ENCODE measurements at places on chromosomes 12 and 14.
A peak's percentile ranks its signal among the peaks of the same experiment; 100 is the strongest.

GRCh38 chr14:106209755-106210154 lies 683.4 kb downstream of the TMEM121 start:
- DNase-seq = no peak

DNA sequence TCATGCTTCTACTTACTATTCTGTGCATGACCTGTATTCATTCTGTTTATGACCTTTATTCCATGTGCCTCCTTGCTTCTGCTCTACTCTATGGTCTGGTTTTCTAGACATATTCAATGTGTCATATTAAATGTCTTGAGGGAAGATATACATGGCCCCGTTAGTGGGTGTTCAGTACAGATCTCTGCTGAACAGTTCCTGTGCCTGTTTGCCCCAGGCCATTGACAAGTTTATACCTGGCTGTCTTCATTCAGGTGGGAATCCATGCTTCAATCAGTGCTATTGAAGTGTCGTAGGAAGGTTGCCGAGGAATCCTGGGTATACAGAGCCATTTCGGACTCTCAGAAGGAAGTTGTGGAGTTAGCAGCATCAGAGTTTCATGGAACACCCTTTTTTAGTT lies 7.4 kb upstream of the PPFIBP1 start:
- no peak for DNase-seq

DNA sequence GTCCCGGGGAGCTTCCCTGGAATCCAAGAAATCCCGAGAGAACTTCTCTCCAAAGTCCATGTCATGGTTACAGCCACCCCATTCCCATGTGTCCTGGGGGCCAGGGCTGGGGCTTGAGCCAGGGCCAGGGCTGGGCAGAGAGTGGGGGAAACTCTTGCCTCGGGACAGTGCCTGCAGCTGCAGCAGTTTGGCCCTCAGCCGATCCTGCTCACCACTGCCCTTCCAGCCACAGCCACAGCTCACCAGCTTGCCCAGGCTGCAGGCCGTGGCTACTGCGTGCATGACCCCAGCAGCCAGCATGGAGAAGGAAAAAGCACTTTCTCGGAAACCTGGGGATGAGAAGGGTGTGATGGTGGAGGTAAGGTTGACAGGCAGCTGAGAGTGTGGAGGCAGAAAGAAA lies 3.5 kb downstream of the WNT10B start:
- no peak for DNase-seq

DNA sequence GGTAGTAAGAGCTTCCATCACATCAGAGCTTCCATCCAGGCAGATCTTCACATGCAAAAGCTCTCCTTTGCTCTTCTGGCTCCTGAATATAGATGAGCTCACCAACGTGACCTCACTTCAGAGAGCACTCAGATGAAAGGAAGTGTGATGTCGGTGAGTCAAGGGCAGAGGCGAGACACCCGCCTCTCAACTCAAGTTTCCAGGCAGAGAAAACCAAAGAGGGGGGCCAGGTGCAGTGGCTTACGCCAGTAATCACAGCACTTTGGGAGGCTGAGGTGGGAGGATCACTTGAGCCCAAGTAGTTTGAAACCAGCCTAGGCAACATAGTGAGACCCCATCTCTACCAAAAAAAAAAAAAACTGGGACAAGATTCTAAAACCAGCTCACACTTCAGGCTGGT lies 126.9 kb downstream of the DUSP6 start:
- DNase-seq = no peak

DNA sequence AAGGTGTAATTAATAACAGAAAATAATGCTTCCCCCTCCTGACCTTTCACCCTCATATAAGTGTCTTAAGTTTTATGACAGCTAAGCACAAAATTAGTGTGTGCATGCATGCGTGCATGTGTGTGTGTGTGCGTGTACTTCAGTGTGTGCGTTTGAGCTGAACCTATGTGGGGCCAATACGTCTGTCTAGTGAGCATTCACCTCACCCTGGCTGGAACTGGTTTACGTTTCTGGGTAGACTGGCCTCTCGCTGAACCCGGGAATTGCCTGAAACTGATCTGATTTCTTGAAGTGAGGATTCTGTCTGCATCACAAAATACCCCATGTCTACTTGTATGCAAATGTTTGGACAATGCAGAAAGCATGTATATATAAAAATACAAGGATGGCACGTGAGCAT lies 68.2 kb upstream of the TBX3 start:
- no peak for DNase-seq

GRCh38 chr12:113137861-113138783 lies 2.6 kb upstream of the RASAL1 start:
- no peak for DNase-seq

DNA sequence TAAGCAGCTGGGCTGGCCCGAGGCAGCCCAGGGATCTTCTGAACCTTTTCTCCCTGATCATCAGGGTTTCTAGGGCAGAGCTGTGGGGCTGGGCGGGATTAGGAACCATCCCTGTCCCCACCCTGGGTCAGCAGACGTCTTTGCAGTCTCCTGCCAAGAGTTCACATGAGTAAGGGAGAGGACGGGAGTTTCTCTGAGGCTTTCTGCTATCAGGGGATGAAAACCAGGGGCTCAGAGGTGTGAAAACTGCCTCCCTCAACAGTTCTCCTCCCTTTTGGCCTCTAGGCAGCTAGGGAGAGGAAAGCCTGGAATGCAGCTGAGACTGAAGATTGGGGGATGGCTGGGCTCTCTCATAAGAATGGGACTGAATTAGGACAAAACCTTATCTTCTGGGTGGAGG lies 7.9 kb downstream of the ZNF385A start:
- DNase-seq = no peak

DNA sequence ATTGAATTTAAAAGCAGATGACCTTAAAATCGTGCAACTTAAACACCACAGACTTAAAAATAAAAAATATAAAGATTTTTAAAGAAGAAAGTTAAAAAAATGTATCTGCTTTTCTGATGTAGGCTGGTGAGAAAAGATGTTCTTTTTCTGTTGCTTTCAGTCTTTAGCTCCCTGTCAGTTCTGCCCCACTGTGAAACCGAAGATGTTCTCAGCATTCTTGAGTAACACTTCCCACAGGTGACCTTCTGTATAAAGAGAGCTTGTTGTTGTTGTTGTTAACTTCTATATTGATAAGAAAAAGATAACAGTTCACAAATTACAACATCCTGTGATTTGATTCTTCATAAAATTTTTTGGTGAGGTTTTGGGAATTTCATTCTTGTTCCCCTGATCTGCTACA lies 377.9 kb upstream of the RGS6 start:
- no peak for DNase-seq

DNA sequence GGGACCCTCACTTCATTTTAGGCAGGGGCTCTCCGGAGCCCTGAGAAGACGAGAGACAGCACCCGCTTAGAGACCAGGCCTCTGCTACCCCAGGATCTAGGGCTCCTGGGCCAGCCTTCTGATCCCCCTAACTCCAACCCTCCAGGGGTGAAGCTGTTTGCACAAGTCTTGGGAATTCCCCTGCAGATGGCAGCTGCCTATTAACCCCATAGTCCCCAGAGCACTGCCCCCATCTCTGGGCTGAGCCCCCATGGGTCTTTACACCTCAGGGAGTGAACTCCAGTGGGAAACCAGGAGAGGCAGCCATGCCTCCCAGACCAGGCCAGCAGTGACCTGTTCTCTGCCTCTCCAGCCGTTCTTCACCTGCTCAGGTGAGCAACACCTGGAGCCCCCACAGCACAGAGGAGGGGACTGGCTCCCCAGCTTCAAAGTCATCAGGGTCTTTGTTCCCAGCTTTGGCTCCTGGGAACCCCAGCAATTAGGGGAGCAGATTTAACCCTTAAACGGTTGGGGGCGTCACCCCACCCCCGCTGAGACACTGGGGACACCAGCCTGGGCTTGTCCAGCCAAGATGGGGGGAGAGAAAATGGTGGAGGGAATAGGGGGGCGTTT lies 2.3 kb downstream of the WNT10B start:
- DNase-seq = no peak

- no peak for DNase-seq
These were observed 188.0 kb downstream of the MON2 start for GRCh38 chr12:62654326-62655241.

- no peak for DNase-seq
These were observed 729 bp upstream of the GAPDH start for GRCh38 chr12:6533653-6533922.

GRCh38 chr12:45707241-45707857 lies 22.2 kb upstream of the ARID2 start:
- no peak for DNase-seq

- no peak for DNase-seq
These were observed 2.2 kb upstream of the FBXO33 start for GRCh38 chr14:39434401-39434800.

DNA sequence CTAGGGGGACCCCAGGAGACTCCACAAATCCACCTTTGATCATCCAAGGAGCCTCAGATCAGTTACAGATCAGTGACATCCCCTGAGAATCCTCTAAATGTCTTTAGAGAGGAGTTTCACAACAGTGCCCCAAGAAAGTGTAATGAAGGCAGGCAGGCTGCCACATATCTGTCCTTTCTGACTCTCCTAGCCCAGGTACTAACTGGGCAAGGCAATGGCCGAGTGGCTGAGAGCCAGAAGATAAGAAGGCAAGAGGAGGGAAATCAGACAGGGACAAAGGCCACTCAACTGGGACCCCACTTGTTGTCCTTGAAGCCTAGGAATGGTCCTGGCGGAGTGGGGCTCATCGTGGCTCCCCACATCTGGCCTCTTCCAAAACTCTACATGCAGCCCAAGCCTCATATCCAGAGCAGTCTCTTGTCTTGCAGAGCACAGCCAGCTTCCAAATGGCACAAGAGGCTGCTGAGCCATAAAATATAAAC lies 11.6 kb downstream of the ACTN1 start:
- DNase-seq = no peak

- no peak for DNase-seq
These were observed 60.4 kb upstream of the MANSC4 start for GRCh38 chr12:27840229-27840999.

- no peak for DNase-seq
These were observed 22.5 kb upstream of the AKAP6 start for GRCh38 chr14:32306549-32306948.

DNA sequence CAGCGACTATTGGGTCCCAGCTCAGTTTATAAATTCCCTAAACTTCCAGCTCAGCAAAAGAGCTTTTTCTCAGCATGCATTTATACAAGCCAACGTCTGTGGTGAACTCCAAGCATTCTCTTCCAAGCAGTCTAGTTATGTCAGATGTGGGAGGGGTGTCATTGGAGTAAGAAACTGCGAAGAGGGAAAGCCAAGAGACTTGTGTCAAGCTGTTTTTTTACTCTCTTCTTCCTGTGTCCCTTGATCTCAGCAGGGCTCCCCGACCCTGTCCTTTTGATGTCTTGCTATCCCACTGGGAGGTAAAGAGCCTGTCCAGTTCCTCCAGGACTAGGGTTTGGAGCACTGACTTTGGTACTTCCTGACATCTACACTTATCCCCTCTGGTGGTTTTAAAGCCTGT lies 69.0 kb downstream of the PPM1H start:
- DNase-seq = no peak

GRCh38 chr14:35122696-35123387 lies 490 bp downstream of the PRORP start:
- peak; percentile 66 for DNase-seq

DNA sequence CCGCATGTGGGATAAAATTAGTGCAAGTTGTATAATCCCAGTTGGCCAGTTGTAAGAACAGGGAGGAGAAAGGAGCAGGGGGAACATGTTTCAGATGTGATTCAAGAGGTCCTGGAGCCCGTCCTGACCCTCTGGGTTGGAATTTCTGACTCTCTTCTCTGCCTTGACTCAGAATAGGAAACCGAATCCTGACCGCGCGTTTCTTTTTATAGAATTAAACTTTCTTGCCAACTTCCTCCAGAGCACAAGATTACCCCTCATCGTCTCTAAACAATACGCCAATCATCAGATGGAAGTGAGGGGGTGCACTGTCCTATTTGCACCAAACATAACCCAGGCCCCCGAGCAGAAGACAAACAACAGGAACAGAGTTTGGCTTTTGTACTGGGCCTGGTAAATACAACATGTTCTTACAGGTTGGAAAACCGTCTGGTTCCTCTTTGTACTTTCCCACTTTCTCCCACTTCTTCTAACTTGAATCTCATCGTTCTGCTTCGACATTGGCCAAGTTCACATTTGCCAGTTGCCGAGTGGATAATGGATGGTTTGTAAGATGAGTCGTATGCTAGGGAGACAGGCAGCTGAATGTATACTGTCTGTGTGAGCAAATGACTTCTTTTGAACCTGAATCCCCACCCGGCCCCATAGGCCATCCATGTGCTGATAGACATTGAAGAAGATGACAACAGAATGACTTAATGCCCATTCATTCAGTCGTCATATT lies 42.6 kb upstream of the MED13L start:
- no peak for DNase-seq

DNA sequence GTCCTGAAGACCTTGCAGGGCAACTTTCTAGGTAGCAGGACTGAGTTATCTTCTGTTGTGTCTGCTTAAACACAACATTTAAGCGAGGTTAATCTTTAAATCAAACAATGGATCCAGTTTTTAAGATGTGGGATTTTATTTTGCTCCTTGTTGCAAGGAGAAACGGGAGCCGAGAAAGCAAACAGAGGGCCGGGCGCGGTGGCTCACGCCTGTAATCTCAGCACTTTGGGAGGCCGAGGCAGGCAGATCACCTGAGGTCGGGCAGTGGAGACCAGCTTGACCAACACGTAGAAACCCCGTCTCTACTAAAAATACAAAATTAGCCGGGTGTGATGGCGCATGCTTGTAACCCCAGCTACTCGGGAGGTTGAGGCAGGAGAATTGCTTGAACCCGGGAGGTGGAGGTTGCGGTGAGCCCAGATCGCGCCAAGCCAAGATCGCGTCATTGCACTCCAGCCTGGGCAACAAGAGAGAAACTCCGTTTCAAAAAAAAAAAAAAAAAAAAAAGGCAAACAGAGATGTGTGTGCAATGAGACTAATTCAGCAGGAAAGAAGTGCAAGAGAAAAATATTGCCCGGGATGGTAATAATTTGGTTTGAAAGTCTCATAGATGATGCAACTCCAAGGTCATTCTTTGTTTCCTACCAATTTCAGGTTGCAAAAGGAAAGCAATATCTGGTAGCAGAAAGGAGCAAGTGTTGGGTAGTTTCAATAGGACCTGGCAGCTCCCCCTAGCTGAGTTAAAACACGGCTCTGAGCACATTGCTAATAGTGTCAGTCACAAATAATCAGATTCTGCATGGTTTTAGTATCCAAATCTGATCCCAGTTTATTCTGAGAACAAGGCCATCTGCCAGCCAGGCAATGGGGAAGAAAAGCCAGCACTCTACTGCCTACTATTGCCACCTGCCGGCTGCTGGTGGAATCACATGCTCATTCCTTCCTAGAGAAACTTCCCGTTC lies 141.4 kb downstream of the PPM1H start:
- peak; percentile 94 for DNase-seq

- DNase-seq = no peak
These were observed 257.9 kb upstream of the FOXN3 start for GRCh38 chr14:89674936-89675335.

- DNase-seq = no peak
These were observed 144.2 kb downstream of the PAWR start for GRCh38 chr12:79546466-79547043.

- no peak for DNase-seq
These were observed 7.2 kb downstream of the TPCN1 start for GRCh38 chr12:113228394-113229028.

GRCh38 chr12:3189282-3189681 lies 112.1 kb downstream of the TSPAN9 start:
- DNase-seq = no peak

- DNase-seq = no peak
These were observed 1.5 kb downstream of the PRDM4 start for GRCh38 chr12:107759410-107759809.
